ENCODE measurements at places on chromosomes 1 and 21. TPM values are rescaled to one million over a fixed set of nuclear protein-coding genes. Genes with fewer than 3 reads are reported as not detected.

FNBP1L gene
- 123 TPM for polyA plus RNA-seq

KCNJ9 gene
- 0.08 TPM for polyA plus RNA-seq

HMGN1 gene
- polyA plus RNA-seq, result 717 TPM

FMN2 gene
- 7.9 TPM for polyA plus RNA-seq

HSF2BP gene
- 2.5 TPM for polyA plus RNA-seq

TFF3 gene
- polyA plus RNA-seq, result 2.2 TPM

C1orf115 gene
- polyA plus RNA-seq, result 27.9 TPM

SLC9C2 gene
- polyA plus RNA-seq, result 0.06 TPM

APOBEC4 gene
- polyA plus RNA-seq, result not detected

PRXL2B gene
- 39.1 TPM for polyA plus RNA-seq

- no peak for DNase-seq
Observed at GRCh38 chr1:31241321-31241720, 1.6 kb upstream of the NKAIN1 start.

DNA sequence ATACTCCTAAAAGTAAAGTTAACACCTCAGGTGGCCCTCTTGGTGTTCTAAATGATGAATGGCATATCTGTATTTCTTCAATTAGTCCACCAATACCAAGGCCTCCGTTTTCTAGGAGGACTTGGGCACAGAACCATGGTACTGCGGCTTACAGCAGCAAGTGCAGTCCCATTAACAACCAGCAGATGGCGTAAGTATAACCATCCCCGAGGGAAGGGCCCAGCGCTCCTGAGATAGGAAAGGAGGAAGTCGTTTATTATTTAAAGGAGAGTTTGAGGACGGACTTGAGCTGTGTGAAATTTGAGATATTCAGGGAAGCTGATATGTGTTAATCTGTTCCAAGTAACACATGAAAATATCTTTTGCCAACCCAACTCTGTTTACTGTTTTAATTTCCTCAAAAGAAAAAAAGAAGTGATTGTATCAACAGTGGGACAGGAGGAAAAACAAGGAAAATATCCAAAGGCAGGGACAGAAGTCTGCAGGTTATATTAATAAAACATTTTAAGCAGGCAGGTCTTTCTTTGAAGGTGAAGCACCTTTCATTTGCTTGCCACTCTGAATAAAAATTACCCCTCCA, 37.7 kb upstream of the KCNJ15 start:
- DNase-seq, result peak; percentile 48

DNA sequence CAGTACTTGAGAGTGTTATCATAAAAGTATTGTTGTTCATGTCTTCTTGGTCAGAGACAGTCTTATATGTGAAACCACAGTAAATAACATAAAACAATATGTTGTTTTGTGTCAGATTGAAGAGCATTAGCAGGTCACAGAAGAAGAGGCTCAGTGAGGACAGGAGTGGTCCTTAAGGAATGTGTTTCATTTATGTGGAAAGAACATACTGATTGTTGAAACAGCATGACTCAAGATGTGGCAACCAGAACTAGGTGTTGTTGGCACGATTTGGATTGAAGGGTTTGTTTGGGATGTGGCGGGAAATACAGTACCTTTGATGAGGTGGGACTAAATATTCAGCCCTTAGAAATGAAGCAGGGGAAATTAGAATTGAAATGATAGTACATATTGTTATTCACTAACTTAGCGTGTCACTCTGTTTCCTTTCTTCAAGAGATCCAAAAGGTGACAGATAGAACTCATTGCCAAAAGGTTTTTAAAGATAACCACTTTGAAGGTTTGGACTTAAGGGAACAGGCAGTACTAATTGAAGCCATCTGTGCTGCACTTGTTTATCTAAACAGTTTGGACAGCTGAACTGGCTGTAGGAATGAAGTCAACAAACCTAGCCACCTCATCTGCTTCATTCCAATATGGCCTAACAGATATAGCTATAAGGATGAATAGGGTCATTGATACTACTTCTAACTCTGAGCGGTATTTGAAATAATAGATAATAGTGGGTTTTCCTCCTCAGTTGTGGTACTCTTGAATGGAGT, 14.4 kb downstream of the RALGPS2 start:
- DNase-seq, result no peak

GRCh38 chr1:156495401-156496140, 5.0 kb downstream of the MEF2D start:
- no peak for DNase-seq

- no peak for DNase-seq
Observed at GRCh38 chr1:213623862-213624261, 363.9 kb upstream of the PROX1 start.

- no peak for DNase-seq
Observed at GRCh38 chr1:162884831-162885230, 23.9 kb upstream of the CCDC190 start.

GRCh38 chr1:48571303-48571987, 99.4 kb upstream of the SPATA6 start:
- DNase-seq, result no peak

DNA sequence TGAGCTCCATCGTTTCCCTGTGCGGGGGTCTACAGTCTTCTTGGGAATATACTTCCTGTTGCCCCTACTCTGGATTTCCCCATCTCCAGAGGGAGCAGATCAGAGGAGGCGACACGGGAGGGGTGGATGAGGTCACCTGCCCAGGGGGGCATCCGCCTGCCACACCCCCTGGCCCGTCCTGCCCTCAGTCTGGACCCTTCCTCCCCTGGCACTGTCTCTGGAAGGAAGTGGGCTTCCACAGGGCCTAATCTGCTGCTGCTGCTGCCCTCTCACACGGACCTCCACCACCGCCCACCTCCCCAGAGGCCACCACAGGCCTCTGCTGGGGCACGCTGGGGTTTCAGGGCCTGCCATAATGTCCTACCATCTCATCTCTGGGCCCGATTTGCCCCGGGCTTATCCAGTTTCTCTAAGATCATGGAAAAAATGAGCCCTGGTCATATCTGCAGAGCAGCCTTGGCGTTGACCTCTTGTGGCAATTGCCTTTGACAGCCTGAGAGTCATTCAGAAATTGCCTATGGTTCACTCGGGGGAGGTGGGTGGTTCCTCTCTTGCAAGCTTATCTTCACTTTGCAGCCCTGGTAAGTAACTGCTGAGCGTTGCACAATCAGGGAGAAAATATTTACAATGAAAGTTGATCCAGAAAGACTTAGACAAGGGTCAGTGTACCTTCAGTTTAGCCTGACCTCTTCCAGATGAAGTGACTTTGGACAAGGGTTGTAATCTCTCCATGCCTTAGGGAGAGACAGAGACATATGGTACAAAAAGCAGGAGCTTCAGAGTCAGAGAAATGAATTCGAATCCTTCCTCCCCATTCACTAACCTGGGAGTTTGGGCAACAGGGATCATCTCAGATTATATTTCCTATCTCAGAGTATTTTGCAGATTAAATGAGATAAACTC, 252.4 kb downstream of the TOMM20 start:
- DNase-seq, result no peak

DNA sequence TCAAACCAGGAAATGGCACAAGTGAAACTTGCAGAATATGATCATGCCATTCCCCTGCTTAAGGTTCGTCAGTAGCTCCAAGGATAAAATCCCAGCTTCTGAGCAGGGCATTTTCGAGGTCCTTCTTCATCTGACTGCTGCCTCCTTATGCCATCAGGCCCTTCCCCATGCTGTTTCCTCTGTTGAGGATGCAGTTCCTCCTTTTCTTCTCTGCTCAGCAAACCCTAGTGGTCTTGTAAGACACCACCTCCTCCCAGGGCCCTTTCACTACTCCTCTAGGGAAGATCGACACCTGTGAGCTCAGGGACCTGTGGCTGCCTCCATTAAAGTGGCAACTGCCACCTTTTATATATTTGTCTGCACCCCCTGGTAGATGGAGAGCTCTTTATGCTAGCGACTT, 62.1 kb upstream of the JUN start:
- DNase-seq, result no peak

GRCh38 chr1:44076066-44076465, 42.6 kb upstream of the KLF17 start:
- peak; percentile 31 for DNase-seq

GRCh38 chr21:33434770-33435360, 31.7 kb downstream of the IFNGR2 start:
- no peak for DNase-seq

- no peak for DNase-seq
Observed at GRCh38 chr1:224799083-224799482, 130.4 kb upstream of the DNAH14 start.

- DNase-seq, result no peak
Observed at GRCh38 chr1:36847761-36848160, 186.6 kb downstream of the GRIK3 start.

Measured in right renal cortex interstitium (tissue), 3 donors.